ENCODE measurements at places on chromosomes 1 and 21. TPM values are rescaled to one million over a fixed set of nuclear protein-coding genes. Genes with fewer than 3 reads are reported as not detected.

MPL gene
- not detected for total RNA-seq

GRCh38 chr21:38492007-38492406, 6.3 kb downstream of the ERG start:
- DNase-seq = no peak

DNA sequence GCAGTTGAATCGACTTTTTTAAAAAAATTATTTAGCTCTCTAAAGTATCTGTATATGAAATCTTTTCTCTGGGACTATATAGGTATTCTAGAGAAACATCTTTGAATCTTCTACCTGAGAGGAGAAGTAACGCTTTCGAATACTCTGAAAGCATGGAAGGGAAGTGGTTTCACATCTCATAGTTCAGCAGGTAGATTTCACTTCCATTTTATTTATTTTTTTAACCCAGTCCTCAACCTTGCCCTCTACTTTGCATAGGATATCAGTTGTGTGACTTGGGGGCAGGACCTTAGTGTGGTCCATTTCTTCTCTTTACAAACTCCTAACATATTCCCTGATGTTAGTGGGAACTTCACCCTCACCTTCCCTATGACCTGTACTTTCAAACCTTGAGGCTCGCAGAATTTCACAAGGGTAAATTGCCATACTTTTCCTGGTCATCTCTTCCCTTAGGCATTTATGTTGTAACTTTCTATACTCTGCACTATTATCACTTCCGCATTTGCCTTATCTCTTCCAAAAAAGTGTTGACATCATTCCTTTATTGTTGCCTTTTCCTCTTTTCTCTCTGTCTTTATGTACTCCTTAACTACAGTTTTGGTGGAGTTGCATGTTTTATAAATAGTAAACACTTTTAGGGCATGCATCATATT, 1208.5 kb upstream of the ADGRL4 start:
- no peak for DNase-seq

CHD5 gene
- total RNA-seq = 0.18 TPM

- DNase-seq = no peak
Measured at GRCh38 chr21:41848533-41848932, 30.6 kb downstream of the PRDM15 start.

- DNase-seq = no peak
Measured at GRCh38 chr1:21952786-21953520, 15.8 kb upstream of the HSPG2 start.

KLF17 gene
- total RNA-seq = not detected

DNA sequence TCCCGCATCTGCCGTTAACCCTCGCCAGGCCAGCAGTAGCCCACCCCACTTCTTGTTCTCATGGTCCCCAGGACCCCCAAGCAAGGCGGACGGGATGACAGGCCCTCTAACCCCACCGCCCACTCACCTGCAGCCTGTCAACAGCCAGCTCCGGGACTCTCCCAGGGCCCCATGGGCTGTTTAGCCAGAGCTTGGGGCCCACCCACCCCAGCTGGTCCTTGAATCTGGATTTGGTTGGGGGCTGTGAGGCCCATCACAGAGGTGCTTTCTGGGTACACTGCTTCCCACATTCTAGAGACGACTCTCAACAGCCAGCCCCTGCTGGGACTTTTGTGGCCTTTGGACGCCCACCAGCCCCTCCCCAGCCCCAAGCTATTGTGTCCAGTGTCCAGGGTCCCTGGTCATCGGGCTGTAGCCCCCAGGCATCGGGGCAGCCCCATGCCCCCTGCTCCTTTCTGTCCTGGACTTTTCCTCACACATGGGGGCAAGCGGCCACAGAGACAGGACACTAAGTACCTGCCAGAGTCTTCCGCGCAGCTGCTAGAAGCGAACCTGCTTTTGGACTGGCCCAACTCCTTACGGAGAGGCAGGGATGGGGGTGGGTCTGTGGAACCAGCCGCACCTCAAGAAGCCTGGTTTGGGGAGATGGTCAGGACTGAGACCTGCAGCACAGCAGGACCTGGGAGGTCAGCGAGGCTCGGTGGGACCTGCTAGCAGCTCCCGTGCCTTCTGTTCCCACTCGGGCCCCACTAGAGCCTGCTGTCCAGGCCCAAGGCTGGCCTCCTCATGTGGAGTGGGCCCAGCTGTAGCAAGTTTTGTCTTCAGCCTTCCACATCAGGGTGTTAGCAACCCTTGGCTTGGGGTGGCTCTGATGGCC, 208.1 kb upstream of the VAMP3 start:
- DNase-seq = no peak

- no peak for DNase-seq
Measured at GRCh38 chr1:7266561-7266960, 481.3 kb downstream of the CAMTA1 start.

DNA sequence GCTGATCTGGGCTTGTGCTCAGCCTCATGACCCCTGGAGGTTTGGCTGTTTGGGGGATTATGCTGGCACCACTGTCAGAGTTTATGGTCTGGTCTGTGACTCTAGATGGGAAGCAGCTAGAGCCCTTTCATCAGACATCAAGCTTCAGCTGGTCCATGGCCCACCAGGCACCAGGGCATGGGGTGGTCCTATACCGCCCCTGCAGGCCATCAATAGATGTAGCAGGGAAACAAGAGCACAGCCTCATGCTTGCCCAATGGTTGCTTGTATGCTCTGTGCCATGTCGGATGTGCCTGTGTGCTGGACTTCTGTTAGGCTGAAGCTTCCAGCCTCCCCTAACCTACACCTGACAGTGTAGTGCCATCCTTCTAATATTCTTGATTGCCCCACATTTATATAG, 71.1 kb upstream of the CD34 start:
- no peak for DNase-seq

DNA sequence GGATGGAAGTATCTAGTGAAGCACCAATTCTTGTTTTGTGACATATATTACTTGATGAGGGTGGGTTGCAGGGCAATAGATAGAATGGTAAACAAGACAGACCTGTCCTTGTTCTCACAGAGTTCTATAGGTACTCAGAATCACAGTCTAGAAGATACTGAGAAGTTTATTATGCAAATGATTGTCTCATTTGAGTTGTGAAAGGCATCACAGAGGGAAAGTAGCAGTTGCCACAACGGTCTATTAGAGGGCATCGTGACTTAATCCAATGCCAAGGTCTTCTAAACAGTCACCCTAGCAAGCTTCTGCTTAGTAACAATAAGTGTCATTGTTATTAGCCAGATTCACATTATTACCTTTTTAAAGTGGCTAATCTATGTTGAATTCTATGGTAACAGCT, 574.8 kb upstream of the ZRANB2 start:
- no peak for DNase-seq

Measured in activated CD4-positive, alpha-beta memory T cell treated with anti-CD3 and anti-CD28 coated beads, Interleukin-2, amount 10 ng/mL, durations not matched to agents 7 days and 5 days (primary cell).